ENCODE measurements at places on chromosomes 4 and X.

DNA sequence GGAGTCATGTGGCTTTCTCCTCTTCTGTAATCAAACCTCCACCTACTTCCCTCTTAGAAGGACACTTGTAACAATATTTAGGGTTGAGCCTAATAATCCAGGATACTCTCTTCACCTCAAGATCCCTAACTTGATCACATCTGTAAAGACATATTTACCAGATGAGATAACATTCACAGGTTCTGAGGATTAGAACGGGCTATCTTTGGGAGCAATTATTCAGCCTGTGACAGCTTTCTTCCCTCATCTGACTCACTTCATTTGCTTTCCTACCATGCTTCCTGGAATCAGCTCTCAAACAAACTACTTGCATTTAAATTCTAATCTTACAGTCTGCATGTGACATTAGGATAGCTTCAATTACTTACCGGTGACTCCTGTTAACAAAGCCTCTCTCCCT is 133.5 kb upstream of the NDST3 start:
- DNase-seq, result peak; percentile 14

- DNase-seq, result no peak
Measured at GRCh38 chr4:79272126-79272525, 53.7 kb downstream of the NAA11 start.

GRCh38 chrX:13750204-13750603 is 15.7 kb downstream of the OFD1 start:
- peak; percentile 26 for DNase-seq

GRCh38 chr4:140044337-140044902 is 109.6 kb downstream of the MAML3 start:
- DNase-seq, result no peak

DNA sequence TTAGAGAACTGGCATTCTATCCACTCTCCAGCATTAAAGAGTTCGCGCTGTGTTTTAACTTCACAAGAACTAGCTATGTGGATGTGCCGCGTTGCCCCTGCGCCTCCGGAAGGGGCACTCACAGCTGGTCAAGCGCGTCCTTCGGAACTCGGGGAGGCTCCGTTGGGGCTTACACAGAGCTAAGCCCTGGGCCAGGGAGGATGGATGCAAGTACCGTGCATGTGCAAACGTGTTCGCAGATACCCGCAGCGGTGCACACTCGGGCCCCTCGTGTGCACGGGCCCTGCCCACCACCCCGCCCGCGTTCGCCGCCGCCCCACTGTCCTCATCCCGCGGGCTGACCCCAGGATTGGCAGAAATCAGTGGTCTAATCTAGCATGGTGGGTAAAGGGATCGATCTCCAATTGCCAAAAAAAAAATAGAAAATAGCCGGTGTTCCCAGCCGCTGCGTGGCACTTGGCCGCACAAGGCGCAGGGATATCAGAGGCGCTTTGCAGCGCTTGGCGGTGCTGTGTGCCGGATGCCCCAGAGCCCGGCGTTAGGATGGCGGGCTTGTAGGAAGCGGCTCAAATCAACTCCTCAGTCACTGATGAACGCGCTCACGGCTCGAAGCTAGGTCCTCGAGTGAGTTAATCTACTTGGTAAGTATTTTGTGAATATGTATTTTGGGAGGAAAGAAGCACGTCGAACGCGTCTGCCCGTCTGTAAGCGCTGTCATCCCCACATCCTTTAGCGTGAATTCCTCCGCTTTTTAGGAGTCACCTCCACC is 989 bp upstream of the PCDH10 start:
- peak; percentile 69 for DNase-seq

GRCh38 chr4:145760176-145760575 is 80.2 kb downstream of the C4orf51 start:
- no peak for DNase-seq

GRCh38 chr4:172780566-172781081 is 388.0 kb upstream of the GALNT7 start:
- no peak for DNase-seq

DNA sequence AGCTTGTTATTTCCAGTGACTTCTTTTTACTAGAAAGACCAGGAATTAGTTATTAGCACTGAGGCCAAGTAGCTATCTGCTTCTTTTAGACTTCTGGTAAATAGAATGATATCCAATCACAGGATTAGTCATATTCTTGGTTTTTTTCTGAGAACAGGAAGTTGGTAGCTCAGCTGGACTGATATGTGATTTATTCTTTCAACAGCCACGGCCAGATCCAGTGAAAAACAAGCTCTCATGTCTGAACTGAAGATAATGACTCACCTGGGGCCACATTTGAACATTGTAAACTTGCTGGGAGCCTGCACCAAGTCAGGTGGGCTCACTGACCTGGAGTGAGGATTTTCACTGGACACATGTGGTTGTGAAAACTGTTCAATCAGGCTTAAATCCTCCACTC is 48.6 kb downstream of the PDGFRA start:
- DNase-seq, result peak; percentile 74

- no peak for DNase-seq
Measured at GRCh38 chr4:97868097-97868496, 275.2 kb downstream of the STPG2 start.

GRCh38 chr4:81844717-81845116 is 373.0 kb upstream of the RASGEF1B start:
- peak; percentile 56 for DNase-seq
